ENCODE measurements at places on chromosomes 1 and 21. TPM values are rescaled to one million over a fixed set of nuclear protein-coding genes. Genes with fewer than 3 reads are reported as not detected.

- DNase-seq = no peak
Observed at GRCh38 chr1:235199441-235199840, 38.4 kb upstream of the RBM34 start.

- DNase-seq = no peak
Observed at GRCh38 chr1:69139007-69139406, 428.7 kb upstream of the LRRC7 start.

- DNase-seq = no peak
Observed at GRCh38 chr1:93667642-93668041, 14.0 kb downstream of the BCAR3 start.

The LMX1A gene
- 1.3 TPM for polyA plus RNA-seq

The OR2L5 gene
- not detected for polyA plus RNA-seq

The LENEP gene
- 0.33 TPM for polyA plus RNA-seq

The CD58 gene
- 28.6 TPM for polyA plus RNA-seq
